NCI-H524 treated with DMSO at 0.1 percent for 48 hours (cell line): ENCODE measurements at places on chromosomes 4 and X.

DNA sequence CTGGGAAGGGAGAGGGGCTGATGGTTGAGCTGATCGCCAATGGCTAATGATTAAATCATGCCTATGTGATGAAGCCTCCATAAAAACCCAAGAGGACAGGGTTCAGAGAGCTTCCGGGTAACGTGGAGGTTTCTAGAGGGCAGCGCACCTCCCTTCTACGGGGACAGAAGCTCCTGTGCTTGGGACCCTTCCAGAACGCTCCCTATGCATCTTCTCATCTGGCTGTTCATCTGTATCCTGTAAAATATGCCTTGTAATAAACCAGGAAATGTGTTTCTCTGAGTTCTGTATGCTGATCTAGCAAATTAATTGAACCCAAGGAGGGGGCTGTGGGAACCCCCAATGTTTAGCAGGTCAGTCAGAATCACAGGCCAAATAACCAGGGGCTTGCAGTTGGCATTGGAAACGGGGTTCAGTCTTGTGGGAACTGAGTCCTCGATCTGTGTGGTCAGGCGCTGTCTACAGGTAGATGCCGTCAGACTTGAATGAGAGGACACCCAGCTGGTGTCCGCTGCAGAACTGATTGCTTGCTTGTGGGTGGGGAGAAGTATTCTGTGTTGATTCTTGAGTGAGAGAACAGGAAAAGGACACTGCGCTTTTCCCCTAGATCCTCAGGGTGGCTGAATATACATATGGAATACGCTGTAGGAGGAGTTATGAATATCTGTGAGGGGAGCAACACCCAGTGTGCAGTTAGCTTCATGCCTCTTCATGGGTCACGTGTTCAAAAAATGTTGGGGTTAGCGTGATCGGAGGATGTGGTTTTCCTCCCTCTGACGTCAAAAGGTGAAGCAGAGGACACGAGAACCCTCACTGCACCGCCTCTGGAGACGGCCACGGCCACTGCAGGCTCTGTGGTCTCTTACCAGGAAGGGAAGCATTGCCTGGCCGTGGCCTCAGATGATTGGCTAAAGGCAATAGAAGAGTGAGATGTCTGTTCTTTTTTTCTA is 29.2 kb downstream of the HTT-AS start:
- no peak for DNase-seq

DNA sequence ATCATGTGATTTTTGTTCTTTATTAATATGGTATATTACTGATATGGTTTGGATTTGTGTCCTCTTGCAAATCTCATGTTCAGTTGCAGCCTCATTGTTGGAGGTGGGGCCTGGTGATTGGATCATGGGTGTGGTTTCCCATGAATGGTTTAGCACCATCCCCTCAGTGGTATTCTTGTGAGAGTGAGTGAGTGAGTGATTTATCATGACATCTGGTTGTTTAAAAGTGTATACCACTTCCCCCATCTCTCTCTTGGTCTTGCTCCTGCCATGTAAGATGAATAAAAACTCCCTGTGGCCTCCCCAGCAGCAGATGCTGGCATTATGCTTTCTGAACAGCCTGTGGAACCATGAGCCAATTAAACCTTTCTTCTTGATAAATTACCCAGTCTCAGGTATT is 111.5 kb downstream of the TAB3 start:
- DNase-seq = no peak

DNA sequence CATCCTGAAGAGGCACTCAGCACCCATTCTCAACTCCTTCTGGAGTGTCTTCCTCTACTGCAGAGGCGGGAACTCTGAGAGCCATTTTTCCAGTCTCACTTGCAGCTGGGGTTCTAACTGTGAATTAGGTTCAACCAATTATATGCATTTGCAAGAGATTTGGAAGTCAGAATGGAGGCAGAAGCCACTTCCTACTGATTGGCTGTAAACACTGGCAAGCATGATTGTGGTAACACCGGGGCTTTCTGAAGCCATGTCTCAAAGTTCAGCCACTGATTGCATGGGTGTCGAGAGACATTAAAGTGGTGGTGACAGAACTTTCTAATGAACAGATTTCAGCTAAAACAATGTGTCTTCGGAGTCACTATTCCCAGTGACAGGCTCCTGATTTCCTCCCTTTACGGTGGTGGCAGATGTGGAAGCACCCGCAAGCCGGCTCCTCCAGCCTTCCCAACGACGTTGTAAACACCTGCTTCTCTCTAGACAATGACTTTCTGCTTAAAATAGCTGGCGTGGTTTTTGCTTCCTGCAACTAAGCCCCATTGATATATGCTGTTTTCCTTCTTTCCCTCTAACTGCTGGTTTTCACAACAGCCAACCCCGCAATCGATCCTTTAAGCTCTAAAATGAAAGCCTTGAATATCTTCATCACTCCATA is 92.0 kb downstream of the IRF2 start:
- no peak for DNase-seq

GRCh38 chr4:167021545-167022155 is 212.6 kb downstream of the SPOCK3 start:
- no peak for DNase-seq

DNA sequence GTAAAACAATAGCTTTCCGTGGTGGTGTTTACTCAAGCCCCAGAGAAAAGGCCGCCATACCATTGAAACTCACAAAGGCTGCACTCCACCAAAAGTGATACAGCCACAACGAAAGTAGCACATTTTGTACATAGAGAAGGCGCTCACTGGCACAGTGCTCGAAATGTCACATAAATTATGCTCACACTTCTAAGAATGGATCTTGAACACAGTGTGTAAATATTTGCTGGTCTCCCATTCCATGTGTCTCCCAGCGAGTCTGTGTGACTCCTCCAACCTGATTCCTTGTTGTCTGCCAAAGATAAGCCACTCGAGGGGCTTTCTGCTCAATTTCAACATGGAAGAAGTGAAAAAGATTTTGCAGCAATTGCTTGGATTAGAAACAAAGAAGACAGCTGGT is 234.0 kb upstream of the VCX3A start:
- DNase-seq = no peak

- no peak for DNase-seq
Measured at GRCh38 chrX:43808231-43808630, 74.0 kb downstream of the MAOB start.

DNA sequence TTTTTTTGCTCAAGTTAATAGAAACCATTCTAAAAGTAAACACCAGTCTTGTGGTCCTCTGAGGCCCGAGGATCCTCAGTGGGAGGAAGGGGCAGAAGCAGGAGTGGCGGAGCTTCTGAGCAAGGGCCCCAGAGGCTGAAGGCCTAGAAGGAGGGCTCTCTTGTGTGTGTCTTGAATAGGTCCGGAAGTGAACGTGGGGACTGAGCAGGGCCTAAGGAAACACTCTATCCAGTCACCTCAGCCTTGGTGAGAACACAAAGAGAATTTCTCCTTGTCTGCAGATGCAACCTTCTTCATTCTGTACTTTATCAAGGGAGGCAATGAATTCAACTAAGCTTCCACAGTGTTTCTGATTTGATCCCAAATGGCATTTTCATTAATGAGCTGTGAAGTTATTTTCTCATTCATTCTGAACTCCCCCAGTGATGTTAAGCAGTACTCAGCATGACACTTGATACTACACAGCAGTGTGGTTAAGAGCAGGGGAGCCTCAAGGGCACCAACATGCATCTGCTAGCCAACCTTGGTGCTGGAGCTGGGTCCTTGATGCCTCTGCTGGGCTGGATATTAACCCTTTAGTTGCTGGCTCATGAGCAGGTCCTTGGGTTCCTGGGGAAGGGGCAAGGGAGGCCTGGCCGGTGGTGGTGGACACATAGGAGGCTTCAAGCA is 64.7 kb downstream of the RBM47 start:
- DNase-seq = peak; percentile 61

GRCh38 chr4:71774136-71774535 is 9.7 kb downstream of the GC start:
- no peak for DNase-seq

GRCh38 chrX:31706466-31706865 is 634.6 kb upstream of the FTHL17 start:
- no peak for DNase-seq

- no peak for DNase-seq
Measured at GRCh38 chr4:86587381-86588140, 6.6 kb upstream of the PTPN13 start.

GRCh38 chr4:183541752-183542040 is 36.8 kb downstream of the ING2 start:
- DNase-seq = no peak

DNA sequence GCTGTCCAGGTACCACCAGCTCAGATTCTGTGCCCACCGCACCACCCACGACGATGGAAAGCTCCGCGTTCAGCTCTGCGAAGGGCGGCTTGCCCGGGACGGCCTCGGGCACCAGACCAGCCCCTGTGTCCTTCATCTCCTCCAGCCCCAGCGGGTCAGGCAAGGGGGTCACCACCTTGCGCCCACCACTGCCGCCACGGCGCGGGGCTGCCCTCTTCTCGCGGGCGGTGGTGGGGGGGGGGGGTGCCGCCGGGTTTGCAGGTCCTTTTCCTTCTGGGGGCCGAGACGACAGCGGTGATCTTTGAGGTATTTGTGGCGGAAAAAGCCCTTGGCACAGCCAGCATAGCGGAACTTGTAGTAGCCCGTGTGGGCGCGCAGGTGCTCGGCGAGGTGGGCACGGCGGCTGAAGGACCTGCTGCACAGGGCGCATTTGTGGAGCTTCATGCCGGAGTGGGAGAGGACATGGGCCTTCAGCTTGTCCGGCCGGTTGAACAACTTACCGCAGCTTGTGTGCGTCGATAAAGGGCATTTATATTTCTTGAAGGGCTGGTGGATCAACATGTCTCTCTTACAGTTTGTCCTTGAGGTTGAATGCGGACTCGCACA is 50.9 kb downstream of the CFAP299 start:
- DNase-seq = no peak

GRCh38 chr4:10677796-10678497 is 6.6 kb downstream of the CLNK start:
- DNase-seq = no peak

GRCh38 chrX:121902463-121902862 is 855.1 kb downstream of the GLUD2 start:
- no peak for DNase-seq

- no peak for DNase-seq
Measured at GRCh38 chr4:89992744-89993143, 98.1 kb downstream of the MMRN1 start.

GRCh38 chr4:56680266-56680665 is 830 bp downstream of the HOPX start:
- DNase-seq = no peak

GRCh38 chr4:153909672-153910071 is 120.8 kb upstream of the SFRP2 start:
- no peak for DNase-seq

GRCh38 chrX:7316887-7317286 is 168.9 kb upstream of the PUDP start:
- no peak for DNase-seq

GRCh38 chr4:40325406-40326019 is 9.6 kb upstream of the CHRNA9 start:
- no peak for DNase-seq

- DNase-seq = no peak
Measured at GRCh38 chr4:53119680-53120079, 246.2 kb downstream of the SCFD2 start.

- DNase-seq = no peak
Measured at GRCh38 chr4:80219301-80220025, 22.2 kb downstream of the PRDM8 start.

GRCh38 chr4:88629826-88630225 is 37.5 kb downstream of the HERC3 start:
- no peak for DNase-seq

DNA sequence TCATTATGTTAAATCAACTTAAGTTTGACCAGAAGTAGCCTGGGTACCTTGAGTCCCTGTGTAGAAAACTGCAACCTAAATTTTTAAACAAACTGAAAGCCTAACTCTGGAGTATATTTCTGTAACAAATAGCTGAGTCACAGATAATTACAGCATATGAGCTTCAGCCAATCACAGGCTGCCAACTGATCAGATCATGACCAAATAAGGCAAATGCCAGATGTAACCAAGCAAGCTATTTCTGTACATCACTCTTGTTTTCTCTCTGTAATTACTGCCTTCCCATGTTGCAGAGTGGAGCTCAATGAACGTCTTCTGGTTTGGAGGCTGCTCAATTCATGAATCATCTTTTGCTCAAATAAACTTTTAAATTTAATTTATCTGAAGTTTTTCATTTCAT is 980.9 kb upstream of the DIAPH2 start:
- DNase-seq = no peak

DNA sequence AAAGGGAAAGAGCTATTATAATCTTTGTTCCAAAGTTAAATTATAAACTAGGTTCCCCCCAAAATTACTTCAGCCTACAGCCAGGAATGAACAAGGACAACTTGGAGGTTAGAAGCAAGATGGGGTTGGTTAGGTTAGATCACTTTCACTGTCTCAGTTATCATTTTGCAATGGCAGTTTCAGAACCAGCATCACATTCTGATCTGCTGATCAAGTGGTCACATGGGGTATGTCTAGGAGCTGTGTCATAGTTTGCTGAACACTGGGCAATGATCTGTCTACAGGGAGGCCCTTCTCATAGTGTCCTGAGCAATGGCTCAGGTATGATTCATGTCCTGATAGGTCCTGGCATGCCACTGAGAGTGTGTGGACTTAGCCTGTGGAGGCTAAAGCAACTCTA is 41.6 kb upstream of the XIAP start:
- DNase-seq = no peak

DNA sequence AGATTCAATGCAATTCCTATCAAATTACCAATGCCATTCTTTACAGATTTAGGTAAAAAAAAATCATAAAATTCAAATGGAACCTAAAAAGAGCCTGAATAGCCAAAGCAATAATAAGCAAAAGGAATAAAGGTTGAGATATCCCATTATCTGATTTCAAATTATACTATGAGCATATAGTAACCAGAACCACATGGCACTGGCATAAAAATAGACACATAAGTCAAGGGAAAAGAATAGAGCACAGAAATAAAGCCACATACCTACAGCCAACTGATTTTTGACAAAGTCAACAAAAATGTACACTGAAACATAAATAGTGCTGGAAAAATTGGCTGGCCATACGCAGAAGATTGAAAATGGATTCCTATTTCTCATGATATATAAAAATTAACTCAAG is 853.7 kb downstream of the FAT4 start:
- no peak for DNase-seq

DNA sequence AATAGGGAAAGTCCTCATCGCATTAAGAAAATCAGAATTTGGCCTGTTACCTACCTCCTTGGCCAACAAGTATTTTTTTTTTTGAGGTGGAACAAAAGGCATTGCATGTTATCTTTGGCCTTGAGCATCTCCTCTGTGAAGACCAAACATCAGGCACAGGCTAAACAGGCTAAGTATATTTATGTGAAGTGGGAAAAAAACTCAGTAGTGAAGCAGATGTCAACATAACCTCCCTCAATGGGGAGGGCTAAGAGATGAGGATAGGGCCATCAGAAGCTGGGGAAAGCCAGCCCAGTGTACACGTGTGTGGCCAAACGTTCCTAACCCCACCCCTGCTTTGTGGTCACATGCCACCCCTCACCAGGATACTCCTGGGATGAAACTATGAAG is 102.5 kb downstream of the FNIP2 start:
- DNase-seq = no peak

GRCh38 chr4:76301775-76302162 is 4.8 kb upstream of the STBD1 start:
- DNase-seq = no peak
